ENCODE measurements at places on chromosomes 2 and 18.

DNA sequence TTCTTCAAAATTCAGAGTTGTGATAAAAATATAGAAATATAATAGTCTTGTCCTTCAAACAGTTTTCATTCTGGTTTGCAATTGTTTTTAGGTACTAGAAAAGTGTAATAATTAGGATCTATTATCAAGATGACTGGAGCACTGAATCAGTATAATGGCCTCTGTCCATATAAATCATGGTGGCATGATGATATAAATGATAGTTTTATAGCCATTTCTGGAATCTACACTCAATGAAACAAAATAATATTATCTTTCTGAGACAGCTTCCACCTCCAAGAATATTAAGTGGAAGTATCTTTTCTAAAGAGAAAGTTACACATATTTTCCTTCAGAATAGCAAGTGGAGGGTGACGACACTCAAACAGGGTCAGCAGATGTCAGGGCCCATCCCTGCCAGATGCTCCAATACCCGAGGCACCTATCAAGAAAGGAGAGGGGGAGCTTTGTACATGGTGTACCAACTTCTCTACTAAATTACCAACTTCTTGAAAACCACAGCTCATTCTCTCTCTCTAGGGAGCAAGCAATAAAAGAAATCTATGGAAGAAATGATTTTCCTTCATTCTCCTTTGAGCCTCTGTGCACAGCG is 882.7 kb upstream of the CHAC2 start:
- no peak for DNase-seq

DNA sequence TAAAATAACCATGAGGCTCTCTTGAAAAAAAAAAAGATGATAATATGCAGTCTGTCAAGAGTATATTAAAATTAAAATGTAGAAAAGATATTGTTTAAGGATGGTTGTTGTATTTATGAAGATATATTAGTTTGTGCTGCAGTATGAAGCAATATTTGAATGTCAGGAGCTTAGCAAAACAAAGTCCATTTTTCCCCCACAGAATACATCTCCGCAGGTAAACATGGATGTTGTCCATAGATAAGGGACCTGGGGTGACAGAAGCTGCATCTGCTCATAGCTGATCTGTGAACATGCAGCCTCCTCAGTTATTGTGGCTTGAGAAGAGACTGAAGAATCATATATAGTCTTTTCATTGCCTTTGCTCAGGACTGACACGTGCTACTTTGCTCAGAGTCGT is 366.1 kb upstream of the MMADHC start:
- DNase-seq, result no peak

DNA sequence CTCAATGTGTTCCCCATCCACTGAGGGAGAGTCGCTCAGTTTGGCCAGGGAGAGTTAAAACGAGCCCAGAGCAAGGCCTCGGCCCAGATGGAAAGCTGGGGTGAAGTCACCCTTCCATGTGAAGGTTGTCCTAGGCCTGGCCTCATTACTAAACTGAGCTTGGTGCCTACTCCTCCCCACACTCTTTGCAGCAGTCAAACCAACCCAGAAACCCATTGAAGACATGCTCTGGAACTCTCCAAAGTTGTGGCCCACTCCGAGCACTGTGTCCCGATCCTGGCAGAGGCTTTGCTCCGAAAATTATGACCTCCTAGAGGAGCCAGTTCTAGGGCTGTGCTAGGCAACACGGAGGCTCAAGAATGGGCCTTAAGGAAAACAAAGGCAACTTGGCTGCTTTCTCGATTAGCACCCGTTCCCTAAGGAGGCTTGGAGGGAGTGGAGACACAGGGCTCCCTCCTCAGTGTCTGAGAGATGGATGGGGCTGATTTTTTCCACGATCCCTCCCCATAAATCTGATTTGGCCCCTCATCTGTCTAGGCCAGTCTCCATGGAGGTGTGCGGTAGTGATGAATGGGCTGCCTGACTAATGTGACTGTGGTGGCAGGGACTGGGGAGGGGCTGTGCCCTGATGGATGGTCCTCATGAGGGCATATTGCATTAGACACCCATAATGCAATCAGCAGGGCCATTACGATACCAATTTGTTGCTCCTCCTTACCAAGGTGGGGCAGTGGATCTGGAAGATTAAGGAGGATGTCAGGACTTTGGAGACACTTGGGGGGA is 11.7 kb upstream of the CYP26B1 start:
- DNase-seq, result no peak

- no peak for DNase-seq
Measured at GRCh38 chr18:2412281-2412680, 159.0 kb downstream of the METTL4 start.

GRCh38 chr2:9973690-9974089 is 22.2 kb downstream of the GRHL1 start:
- no peak for DNase-seq

- no peak for DNase-seq
Measured at GRCh38 chr2:164710837-164711765, 89.8 kb upstream of the GRB14 start.

GRCh38 chr2:120826260-120826648 is 90.6 kb downstream of the GLI2 start:
- DNase-seq, result no peak
